ENCODE measurements at places on chromosomes 6 and 20.
A peak's percentile ranks its signal among the peaks of the same experiment; 100 is the strongest.

DNA sequence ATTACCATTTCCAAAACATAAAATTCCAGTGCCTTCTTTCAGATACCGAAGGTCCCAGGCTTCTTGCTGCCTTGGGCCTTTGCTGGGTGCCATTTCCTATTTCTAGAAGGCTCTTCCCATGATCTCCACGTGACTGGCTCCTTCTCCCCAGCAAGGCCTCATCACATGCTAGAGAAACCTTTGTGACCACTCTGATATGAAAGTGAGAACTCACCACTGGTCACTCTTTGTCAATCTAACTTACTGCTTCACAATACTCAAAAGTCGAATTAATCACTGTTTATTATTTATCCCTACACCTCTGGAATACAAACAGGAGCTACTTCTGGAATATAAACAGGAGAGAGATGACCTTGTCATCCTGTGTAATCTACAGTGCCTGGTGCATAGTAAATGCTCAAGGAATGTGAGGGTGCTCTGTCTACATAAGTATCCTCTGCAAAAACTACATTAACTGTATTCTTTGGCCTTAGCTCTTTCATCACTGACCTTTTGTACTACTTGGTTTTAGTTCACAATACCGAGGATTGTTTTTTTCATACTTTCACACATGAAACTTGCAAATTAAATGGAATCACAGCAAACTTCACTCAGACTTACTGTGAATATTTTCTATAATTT lies 1.6 kb downstream of the STX7 start:
- no peak for DNase-seq

- DNase-seq = no peak
Measured at GRCh38 chr20:22815603-22816315, 219.4 kb upstream of the SSTR4 start.

- DNase-seq = peak; percentile 15
Measured at GRCh38 chr6:142088858-142089216, 43.9 kb upstream of the GJE1 start.

GRCh38 chr20:60512443-60512842 lies 554.2 kb downstream of the CDH26 start:
- DNase-seq = peak; percentile 24

GRCh38 chr6:142842418-142843261 lies 102.3 kb downstream of the HIVEP2 start:
- peak; percentile 38 for DNase-seq

DNA sequence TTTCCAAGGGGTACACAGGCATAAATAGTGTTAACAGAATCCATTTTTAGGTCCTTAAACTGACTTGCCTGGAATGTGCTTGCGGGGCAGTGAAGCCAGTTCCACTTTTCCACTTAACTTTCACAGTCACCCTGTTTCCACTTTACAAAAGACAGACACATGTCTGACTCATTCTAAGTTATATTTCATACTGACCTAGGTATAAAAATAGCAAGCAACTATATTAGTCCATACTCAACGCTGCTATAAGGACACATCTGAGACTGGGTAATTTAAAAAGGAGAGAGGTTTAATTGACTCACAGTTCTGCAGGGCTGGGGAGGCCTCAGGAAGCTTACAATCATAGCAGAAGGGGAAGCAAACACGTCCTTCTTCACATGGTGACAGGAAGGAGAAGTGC lies 88.2 kb downstream of the MTFR2 start:
- no peak for DNase-seq

GRCh38 chr6:117149324-117149723 lies 116.0 kb upstream of the VGLL2 start:
- DNase-seq = peak; percentile 0

- peak; percentile 39 for DNase-seq
Measured at GRCh38 chr6:85472744-85473143, 22.9 kb downstream of the NT5E start.

GRCh38 chr6:150631283-150631983 lies 31.7 kb downstream of the PLEKHG1 start:
- DNase-seq = no peak

GRCh38 chr20:60528141-60528540 lies 569.9 kb downstream of the CDH26 start:
- DNase-seq = no peak

DNA sequence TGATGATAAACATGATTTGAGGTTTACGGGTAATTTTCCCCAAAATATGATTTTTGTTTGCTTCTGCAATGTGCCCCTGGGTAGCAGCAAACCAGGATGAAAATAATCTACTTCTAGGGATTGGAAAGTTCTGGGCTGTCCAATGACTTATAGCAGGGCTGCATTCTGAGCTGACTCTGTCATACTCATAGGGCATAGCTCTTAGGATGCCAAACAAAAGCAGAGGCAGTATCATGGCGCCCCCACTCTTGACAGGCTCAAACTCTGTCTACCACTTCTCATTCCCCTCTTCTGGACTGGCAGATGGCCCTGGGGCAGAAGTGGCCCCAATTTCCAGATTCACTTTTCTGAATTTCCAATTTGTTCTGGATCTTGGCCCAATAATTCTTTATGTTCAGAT lies 10.3 kb downstream of the SERPINB1 start:
- no peak for DNase-seq

DNA sequence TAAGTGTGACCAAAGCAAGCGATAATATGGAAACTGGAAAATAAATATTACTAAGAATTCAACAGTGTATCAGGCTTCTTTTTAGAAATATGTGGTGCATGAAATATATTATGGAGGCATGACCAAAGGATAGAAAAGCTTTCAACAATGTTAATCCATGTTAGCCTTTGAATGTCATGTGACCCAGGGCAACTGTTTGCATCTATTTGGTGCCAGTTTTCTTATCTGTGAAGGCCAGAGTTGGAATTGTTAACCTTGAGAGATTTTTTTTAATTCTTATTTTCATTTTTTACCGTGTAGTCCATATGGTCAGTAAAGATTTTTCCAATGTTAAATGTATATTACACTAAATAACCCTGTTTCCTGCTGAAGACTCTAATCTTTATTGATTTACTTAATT lies 411.1 kb downstream of the BCKDHB start:
- no peak for DNase-seq

- peak; percentile 67 for DNase-seq
Measured at GRCh38 chr6:30219244-30219643, 6.0 kb upstream of the TRIM26 start.

DNA sequence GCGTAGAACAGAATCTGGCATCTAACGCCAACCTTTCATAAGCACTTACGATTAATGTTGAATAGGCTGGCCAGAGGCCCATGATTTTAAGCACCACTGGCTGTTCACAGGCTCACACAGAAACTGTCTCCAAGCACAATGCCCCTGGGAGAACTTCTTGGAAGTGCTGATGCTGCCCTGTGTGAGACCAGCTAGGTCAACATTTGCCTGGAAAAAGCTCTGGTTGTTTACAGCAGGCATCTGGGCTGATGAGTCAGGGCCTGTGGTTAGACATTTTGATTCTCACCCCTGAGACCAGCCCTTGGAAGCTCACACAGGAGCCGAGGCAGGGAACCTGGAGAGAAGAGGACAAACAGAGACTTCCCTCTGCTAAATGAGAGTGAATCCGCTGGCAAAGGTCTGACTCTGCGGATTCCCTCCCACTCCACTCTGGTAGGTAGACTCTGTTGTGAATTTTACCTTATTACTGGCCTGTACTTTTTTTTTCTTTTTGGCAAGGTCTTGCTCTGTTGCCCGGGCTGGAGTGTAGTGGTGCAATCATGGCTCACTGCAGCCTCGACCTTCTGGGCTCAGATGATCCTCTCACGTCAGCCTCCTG lies 6.8 kb upstream of the SULF2 start:
- DNase-seq = peak; percentile 99

DNA sequence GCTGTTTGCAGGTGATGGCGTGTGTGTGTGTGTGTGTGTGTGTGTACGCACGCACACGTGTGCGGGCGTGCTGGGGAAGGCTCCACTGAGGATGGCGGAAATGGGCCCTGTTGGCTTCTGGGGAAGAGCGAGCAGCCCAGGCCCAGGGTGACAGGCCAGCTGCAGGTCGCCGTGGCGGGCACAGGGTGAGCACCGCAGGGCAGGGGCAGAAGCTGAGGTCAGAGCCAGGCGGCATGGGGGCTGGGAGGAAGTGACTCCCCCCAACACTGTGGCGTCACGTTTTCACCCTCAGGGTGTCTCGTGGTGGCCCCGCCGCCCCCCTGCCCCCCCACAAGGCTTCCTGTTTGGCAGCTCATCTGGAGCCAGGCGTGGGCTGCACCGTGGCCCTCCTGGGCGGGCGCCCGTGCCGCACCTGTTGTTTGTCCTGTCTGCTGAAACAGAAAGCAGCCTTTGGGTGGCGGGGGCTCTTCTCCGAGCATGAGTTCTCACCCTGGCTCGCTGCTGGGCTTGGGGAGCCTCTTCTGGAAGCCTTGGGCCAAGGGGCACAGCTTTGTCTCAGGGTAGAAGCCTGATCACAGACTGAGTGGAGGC lies 7.1 kb downstream of the RBM38 start:
- DNase-seq = no peak

DNA sequence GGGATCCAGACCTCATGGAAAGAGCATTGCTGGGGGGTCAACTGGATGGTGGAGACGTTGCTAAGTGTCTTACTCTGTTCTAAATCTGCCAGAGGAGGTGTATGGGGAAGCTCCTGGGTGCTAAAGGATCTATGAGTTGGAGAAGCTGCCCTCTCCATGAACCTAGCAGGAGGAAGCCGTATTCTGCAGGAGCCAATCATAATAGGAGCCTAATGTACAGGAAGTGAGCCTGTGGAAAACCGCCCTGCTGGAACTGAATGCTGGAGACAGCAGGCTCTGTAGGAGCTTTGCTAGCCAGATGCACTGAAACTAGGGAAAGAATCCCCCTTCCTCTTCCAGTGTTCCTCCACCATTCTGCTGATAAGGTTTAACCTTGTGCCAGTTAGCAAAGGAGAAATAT lies 10.9 kb downstream of the CASP8AP2 start:
- DNase-seq = peak; percentile 35

GRCh38 chr6:160327981-160328380 lies 20.2 kb upstream of the SLC22A3 start:
- DNase-seq = no peak

DNA sequence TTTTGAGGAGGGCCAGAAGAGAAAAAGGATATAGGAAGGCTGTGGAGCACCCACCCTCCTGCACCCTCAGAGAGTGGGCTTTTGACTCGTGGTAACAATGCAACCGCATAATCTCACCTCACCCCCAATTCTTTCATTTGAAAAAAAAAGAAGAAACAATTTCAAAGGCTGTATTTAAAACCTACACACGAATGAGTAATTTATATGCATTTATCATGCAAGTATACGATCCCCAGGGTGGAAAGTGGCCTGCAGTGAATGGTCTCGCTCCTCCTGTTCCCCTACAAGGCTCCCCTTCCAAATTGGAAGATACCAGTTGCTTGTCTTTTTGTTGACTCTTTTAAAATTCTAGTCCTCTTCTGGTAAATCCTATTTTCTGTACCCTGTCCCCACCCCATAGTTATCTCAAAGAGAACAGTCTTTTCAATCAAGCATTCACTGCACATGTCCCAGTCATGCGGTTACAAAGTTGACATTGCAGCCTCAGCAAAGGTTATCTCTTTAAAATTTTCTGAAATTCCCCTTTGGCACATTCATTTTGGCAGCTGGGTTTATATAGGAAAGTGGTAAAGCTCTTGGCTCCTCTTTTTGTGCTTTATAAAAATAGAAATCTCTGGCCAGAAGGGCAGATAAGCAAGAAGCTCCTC lies 110.6 kb downstream of the ARID1B start:
- peak; percentile 41 for DNase-seq

DNA sequence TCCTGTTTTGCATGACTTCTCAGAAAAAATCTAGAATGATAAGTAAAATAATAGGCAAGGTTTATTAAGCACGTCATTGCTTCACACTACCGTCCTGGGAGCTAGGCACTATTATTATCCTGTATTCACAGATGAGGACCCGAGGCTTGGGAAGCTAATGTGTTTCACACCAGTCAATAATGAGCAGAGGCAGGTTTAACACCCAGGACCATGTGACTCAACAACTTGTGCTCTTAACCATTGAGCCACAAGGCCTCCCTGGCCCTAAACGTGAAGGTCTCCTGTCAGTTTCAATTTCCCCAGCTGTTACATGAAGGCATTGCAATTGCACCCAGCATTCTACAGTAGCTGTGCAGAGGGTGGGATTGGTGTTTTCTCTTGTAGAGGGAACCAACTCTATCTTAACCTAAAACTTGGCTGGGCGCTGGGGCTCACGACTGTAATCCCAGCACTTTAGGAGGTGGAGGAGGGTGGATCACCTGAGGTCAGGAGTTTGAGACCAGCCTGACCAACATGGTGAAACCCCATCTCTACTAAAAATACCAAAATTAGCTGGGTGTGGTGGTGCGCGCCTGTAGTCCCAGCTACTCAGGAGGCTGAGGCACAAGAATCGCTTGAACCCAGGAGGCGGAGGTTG lies 191.2 kb downstream of the BCAS1 start:
- DNase-seq = no peak

GRCh38 chr20:25178563-25179438 lies 16.7 kb upstream of the ENTPD6 start:
- DNase-seq = peak; percentile 96

DNA sequence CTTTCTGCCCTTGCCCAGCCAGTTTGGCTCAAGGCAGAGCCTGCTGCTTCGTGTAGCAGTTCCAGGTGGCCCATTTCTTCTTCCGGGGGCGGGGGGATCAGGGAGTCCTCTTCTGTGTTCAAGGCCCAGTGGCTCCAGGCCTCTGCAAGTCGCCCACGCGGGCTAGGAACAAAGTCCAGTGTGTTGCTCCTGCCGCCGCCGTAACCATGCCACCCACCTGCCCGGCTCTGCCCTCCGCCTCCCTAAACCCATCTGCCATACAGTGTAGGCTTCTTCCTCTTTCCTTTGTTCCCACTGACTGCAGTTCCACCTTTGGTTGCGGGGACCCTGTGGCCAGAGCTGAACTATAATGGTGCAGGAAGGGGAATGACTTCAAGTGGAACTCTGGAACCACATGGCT lies 43.9 kb upstream of the SRF start:
- no peak for DNase-seq

- no peak for DNase-seq
Measured at GRCh38 chr6:157099912-157100593, 223.3 kb downstream of the TMEM242 start.

DNA sequence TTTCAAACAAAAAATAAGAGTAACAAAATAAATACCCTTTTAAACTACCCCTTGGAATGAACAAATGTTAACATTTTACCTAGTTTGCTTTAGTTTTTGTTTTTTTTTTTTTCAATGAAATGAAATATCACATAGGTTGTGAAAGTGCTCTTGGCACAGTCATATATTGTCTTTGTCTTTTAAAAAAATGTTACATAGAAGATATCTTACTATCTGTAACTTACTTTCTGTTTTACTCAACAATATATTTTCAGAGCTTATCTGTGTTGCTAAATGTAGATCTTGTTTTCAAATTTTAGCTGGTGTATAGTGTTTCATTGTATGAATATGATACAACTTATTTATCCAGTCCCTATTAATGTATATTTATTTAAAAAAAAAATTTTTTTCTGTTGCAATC lies 8.6 kb downstream of the CEP57L1 start:
- DNase-seq = no peak

Measured in fibroblast of the aortic adventitia (primary cell).